NCI-H1930 (cell line): ENCODE measurements at places on chromosomes 11 and 22.

- no peak for DNase-seq
These were observed 1.4 kb downstream of the PSMA1 start for GRCh38 chr11:14518820-14519219.

GRCh38 chr11:889687-890475 is 20.7 kb downstream of the CHID1 start:
- DNase-seq = no peak

DNA sequence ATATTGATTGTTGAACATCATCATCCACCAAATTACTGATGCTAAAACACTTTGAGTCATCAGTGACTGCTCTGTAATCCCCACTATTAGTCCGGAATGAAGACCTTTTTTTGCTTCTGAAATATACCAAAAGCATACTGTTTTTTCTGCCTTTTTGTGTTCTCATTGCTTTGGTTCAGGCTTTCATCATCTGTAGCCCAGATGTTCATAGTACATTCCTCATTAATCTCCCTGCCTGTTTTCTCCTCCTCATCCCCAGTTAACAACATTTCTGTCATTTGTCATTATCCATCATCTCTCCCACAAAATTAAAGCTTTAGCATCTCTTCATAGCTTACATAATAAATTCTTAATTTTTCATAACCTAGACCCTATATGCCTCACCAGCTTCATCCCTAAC is 9.2 kb downstream of the CEP57 start:
- DNase-seq = no peak

DNA sequence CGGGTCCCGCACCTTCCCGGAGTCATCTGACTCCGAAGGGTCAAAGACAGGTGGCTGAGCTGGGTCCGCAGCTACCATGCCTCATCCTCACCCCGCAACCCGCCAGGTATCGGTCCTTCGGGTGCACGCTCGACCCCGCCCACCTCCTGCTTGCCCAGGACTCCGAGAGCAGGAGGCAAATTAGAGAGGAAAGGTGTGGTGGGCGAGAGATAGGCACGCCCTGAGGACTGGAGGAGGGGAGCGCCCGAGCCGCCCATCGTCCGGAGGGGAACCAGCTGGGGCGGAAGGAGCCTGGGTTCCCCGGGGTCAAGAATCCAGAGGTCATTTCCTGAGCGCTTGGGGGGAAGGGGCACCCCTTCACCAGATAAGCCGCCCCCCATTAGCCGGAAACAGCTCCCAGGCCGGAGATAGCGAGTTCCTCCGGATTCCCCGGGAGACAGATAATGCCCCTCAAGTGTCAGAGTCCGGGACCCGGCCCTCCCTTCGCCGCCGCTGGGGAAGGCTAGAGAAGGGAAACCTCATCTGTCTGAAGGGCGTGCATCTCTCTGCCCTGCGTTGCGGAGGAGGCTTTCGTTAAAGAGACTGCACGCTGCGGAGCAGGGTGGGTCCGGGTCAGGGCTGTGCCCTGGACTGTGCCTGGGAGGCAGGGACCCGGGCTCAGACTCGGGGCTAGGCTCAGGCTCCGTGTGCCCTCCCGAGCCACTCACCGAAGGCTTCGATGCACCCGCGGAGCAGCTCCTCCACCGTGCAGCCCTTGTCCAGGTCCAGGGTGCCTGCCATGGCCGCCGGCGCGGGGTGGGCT is 1.7 kb downstream of the RASGRP2 start:
- no peak for DNase-seq

DNA sequence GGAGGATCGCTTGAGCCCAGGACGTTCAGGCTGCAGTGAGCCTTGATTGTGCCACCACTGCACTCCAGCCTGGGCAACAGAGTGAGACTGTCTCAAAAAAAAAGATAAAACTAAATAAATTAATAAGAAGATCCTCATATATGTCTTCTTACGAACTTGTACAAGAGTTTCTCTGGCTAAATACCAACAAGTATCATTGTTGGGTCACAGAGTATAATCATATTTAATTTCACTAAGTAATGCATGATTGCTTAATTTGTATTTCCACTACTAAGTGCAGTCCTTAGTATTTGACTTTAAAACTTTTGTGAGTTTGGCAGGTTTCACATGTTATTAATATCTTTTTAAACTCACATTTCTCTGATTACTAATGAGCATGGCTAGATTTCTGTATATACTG is 60.9 kb downstream of the PACS1 start:
- DNase-seq = no peak

DNA sequence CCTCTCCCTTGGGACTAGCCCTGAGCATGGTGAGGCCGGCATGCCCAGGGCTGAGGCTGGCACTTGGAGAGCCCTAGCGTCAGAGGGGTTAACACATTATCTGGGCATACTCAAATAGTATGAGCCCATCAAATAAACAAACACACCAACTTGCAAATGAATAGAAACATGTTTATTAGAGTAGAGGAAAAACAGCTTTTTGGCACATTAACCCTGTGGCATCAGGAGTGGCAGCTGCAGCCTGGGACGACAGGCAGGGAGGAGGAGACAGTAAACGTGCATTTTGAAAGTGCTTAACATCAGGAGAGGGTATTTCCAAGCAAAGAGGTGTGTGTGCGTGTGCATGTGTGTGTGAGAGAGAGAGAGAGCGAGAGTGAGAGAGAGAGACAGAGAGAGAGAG is 684.9 kb downstream of the NTM start:
- DNase-seq = no peak

DNA sequence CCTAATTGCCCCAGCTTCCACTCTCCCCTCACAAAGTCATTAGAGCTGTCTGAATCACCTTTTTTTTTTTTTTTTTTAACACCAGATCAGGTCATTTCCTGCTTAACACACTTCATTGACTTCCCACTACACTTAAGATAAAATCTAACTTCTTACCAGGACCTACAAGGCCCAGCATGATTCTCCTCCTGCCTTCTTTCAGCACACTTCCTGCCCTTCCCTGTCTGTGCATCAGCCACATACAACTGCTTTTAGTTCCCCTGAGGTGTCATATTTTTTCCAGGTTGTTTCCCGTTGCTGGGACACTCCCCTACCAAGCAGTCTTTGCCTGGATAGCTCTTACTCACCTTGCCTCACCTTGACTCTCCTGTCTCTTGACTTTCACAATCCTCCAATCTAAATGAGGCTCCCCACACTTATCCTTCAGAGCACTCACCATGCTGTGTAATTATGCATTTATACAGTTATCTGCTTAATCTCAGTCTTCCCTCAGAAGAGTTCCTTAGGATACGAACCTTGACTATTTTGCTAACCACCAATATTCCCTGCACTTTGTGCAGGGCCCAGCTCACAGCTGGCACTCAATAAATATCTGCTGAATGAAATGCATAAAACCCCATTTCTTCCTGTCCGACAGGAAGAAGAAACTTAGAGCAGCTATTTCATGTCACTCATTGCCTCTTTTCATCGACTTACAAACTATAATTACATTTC is 96.6 kb upstream of the AKIP1 start:
- no peak for DNase-seq

DNA sequence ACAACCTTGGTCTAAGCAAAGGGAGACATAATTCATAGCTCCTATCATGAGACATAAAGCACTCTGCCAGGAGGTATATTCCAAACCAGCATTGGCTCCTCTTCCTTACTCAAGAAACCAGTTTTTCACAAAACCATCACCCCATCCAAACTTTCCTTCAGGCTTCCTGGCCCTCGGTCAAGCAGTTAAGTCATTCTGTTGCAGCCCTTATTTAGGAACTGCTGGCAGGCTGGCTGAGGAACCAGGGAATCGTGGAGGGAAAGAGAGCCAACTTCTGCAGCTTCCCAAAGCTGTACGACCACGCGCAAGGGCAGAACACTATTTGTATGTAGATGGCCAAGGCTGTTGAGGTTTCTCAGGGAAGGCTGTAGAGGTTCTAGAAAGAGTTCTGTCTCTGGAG is 680 bp downstream of the IFT46 start:
- no peak for DNase-seq

DNA sequence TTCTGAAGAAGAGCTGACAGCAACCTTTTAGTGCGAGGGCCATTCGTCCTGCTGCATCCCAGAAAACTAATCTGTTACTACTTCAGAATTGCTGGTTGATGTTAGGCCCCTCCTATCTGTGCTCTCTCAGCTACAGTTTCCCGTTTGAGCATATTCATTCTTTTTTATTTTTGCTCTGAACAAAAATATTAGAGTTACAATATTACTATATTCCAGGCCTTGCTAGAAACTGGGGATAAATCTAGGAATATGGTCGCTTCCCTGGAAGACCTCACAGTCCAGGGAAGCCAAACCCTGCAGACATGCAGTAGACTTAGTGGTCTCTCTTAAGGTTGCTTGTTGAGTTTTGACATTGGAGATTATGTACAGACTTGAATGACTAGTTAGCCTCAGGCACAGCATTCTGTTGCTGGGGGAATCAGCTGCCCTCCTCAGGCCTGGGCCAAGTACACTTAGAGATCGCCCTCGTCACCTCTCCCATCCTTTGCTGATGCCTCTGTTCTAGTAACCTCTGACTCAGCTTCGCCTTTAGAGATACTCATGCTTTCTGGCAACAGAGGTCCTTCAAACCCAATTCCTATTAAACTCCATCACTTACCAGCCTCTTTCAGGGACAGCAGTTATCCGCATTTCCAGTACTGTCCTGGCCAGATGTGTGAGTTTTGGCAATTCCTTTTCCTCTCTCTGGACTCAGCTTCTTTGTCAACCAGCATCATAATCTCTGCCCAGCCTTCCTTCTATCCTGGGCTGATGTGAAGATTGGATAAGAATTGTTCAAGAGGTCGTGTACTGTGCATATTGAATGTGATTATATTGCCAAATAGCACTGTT is 698 bp upstream of the ANAPC15 start:
- no peak for DNase-seq

GRCh38 chr11:57729479-57729878 is 11.8 kb upstream of the SELENOH start:
- DNase-seq = no peak

- no peak for DNase-seq
These were observed 595.0 kb upstream of the LRRC4C start for GRCh38 chr11:42054351-42054900.

DNA sequence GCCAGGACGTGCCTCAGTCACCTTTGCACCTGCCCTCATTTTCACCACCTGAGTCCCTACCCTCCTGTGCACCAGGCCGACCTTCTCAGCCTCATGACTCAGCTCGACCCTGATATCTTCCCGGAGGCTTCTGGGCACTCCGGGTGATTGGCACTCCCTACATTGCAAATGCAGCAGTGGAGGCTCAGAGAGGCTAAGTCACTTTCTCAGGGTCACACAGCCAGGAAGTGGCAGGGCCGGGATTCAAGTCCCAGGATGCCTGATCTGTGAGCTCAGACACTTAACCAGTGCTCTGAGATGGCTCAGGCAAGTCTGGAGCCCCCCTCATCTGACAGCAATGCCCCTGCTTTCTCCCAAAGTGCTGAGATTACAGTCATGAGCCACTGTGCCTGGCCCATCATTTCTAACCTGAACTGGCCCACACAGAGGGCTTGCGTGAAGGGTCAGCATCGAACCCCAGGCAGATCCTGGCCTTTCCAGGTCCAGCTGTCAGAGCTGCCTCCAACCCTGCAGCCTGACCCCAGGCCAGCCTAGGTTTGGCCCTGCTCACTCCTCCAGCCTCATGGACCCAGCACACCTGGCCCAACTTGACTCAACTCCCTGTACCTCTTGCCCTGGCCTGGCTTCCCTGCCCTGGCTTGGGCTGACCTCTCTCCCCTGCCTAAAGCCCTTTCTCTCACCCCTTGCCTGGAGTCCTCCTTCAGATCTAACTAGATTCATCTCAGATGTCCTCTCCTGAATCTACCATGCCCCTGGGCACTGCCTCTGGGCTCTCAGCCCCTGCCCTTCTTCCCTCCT is 40.7 kb upstream of the RTL6 start:
- no peak for DNase-seq

GRCh38 chr11:6298605-6299004 is 21.7 kb downstream of the CAVIN3 start:
- peak; percentile 21 for DNase-seq

- DNase-seq = no peak
These were observed 118.8 kb upstream of the CADM1 start for GRCh38 chr11:115623021-115623451.

GRCh38 chr11:65135633-65136145 is 1.4 kb upstream of the SYVN1 start:
- DNase-seq = no peak

DNA sequence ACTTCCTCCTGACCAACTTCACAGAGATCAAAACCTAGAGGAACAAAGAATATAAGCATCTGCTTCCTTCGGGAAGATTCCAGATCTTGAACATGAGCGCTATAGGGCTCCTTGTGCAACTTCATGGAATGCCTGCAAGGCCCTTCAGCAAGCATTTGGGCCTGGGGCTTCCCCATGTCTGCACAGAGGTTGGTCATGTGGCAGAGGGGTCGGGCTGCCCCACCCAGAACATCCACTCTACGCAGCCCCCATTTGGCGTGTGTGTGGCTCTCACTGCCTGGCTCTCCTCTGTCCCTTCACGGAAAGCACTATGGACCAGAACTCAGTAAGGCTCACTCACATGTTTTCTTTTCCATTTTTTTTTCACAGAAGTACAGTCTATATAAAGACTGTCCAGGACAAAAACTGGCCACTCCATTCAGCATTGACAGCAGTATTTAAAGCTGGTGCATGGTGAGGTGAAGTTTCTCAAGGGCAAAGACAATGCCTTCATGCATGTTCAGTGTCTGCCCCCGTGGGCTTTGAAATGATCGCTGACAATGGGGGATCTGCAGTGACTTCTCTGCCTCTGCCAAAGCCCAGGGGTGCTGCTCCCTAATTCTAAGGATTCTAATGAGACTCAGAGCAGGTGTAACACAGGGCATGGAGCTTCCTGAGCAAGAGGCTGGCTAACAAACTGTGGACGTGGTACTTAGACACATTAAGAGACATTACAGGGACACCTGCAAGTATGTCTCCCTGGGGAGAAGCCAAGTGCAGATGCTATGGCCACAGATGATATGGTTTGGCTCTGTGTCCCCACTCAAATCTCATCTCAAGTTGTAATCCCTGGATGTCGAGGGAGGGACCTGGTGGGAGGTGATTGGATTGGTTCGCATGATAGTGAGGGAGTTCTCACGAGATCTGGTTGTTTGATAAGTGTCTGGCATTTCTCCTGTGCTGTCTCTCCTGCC is 66.5 kb upstream of the PITPNB start:
- no peak for DNase-seq

DNA sequence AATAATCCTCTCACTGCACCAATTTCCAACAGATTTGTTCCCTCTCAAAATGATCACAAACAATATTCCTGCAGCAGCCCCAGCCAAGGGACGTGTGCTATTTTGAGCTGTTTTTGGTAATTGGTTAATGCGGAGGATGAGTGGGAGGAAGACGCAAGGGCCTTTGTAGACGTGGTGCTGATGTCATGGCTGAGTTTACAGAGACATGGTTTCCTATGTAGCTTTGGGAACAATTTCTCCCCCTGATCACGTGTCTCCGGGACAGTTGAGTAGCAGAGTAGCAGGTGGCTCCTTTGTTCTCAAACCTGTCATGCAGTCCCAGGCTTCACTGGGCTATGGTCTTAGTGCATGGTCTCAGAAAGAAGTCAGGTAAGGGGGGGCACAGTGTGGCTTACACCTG is 183.2 kb upstream of the NECTIN1 start:
- DNase-seq = no peak
